Stimulated activated CD4-positive, alpha-beta T cell treated with anti-CD3 and anti-CD28 coated beads, Interleukin-1b, Interleukin-23, amount 100 ng/mL, for 4 hours (primary cell): ENCODE measurements at places on chromosomes 4 and X.

DNA sequence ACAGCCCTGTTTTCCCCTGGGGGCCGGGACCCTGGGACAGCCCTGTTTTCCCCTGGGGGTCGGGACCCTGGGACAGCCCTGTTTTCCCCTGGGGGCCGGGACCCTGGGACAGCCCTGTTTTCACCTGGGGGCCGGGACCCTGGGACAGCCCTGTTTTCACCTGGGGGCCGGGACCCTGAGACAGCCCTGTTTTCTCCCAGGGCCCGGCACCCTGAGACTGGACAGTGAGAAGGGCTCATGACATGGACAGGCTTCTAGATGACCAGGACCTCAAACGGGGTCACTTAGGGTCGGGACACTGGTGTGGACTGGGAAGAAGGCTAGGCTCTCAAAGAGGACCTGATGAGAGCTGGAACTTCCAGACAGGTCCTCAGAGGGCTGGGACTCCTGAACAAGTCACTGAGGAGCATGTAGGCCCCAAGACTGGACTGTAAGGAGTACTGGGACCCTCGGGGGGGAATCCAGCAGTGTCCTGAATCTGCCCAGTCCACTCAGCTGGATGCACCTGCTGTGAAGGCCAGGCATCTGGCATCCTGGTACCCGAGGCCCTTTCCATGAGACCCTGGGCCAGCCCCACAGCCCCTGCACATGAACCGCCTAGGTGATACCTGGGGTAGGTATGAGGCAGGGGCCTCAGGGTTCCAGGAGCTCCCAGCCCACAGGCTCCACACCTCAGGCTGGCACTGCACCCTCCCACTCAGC, 2.4 kb downstream of the PCGF3 start:
- DNase-seq, result no peak

DNA sequence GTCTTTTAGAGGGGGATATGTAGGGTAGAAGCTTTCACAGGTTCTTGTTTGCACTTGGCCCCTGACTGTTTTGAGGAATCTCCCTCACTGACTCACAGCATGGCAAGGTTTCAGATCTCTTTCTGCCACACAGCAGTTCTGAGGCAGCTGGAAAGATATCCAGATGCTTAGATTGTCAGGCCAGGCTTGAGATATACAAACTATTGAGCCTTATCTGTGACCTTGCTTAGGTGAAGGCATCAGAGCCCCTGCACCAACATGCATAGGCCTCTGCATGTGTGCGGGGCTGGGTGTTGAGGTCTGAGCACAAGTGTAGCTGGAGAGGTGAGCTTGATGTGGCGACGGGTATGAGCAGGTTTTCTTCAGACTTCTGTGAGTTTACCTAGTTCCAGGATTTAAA, 80.9 kb upstream of the MSANTD1 start:
- DNase-seq, result no peak

DNA sequence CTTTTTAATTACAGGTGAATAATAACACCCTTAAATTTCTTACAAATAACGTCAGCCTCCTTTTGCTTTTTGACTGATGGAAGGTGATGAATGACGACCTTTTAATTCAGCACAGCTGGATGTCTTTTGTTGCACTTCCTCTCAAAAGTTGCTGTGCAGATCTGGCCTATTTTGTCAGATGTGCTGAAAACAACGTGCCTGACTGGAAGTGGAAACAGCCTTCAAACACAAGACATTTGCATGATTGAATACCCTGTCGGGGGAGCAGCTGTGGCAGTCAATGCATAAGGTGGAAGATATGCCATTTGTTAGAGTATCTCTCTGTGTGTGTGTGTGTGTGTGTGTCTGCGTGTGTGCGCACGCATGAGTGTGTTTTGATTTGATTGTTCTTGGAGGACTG, 579.7 kb downstream of the SPRY1 start:
- DNase-seq, result no peak

DNA sequence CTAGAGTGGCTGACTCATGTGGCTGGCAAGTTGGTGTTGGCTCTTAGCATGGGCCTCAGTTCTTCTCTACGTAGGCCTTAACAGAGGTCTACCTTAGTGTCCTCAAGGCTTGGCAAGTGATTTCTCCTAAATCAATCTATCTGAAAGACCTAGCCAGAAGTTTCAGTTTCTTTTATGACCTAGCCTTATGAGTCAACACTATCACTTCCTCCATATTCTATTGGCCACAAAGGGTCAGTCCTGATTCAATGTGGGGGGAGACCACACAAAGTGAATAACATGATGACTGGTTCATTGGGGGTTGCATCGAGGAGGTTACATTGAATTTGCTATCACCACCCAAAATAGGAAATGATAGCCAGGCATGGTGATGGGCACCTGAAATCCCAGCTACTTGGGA, 5.8 kb upstream of the NRK start:
- no peak for DNase-seq

DNA sequence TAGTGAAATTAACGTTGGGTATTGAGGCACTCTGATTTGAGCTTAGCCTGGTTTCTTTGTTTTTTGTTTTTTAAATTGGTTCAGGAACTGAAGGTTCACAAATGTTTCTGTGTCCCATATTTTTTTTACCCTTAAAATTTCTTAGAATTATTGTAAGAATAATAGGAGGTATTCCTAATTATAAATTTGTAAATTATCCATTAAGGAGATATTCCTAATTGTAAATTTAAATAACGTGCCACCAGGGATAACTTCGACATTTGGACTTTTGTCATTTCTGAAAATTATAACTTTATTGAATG, 1.2 kb downstream of the WWC2 start:
- no peak for DNase-seq

DNA sequence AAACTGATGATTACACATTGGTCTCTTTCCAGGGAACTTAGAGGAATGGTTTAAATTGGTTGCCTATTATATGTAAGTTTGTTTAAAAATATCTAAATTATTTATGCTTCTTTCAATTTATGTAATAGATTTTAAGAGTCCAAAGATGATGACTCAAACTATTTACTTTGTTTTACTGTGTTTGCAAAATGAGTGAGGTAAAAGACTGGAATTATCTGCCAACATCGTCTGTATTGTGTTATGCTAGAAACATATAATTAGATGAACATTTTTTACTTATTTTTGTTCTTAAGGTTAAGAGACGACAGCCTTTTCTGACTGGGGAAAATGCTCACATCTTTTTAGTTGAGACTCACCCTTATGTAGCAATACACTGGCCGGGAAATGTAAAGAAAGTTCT, 51.1 kb upstream of the SYTL5 start:
- no peak for DNase-seq

DNA sequence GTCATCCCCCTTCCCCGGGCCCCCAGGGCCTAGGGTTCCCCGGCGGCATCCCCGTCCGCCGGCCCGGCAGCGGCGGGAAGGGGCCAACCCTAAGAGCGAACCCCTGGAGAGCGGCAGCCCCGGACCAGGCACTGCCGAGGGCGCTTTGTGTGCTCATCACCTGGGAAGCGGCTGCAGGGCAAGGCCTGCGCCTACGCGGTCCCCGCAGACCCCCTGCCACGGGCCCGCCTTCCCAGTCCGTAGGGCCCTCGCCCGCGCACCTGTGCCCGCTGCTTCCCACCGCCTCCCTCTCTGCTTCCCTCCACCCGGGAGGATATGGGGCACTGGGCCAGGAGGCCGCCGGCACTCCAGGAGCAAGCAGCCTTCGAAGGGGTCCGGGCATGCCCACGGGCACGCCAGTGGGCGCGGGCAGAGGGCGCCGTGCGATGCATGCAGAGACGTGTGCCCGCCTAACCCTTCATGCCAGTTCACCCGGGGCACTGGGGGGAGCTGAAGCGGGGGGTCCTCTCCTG, 2.6 kb downstream of the FLNA start:
- DNase-seq, result no peak

- DNase-seq, result no peak
These were observed 29.6 kb upstream of the NKRF start for GRCh38 chrX:119635799-119636198.

- DNase-seq, result no peak
These were observed 27.6 kb downstream of the NYX start for GRCh38 chrX:41474726-41475100.

- no peak for DNase-seq
These were observed 118.5 kb downstream of the PLS3 start for GRCh38 chrX:115679460-115679859.

GRCh38 chrX:102840871-102841705, 96.0 kb upstream of the RAB40AL start:
- DNase-seq, result no peak

DNA sequence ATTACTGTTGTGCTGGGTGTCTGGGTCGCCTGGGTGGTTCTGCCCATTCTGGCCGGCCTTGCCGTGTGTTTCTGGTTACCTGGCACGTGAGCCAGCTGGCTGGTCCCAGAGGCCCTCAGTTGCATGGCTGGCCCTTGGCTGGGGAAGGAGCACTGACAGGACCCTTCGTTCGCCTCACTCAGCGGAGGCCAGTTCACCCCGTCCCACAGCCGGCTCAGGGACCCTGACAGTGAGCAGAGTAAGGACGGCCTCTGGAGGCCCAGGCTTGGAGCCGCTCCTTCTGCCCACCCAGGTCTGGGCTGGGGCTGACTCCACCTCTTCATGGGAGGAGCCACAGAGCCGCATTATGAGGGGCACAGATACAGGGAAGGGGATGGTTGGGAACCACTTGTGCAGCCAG, 20.3 kb upstream of the HGFAC start:
- DNase-seq, result no peak

DNA sequence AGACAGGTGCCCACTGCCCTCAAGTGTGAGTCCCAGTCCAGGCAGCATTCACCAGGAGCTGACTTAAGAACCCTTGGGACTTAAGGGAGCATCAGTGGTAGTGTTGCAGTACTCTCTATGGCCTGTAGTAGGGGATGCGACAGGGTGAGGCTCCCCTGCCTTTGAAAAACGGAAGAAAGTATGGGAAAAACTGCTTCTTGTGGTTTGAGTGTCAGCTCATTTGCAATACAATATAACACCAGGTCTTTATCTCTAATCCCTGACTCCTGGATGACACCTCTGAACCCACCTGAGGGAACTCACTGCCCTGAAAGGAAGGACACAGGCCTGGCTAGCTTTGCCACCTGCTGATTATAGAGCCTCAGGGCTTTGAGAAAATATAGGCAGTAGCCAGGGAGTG, 176.0 kb downstream of the SMARCA1 start:
- no peak for DNase-seq

GRCh38 chr4:150336676-150337412, 245.1 kb upstream of the MAB21L2 start:
- DNase-seq, result no peak
